Occipital lobe (tissue), 3 donors: ENCODE measurements at places on chromosomes 12 and 14. TPM values are rescaled to one million over a fixed set of nuclear protein-coding genes. Genes with fewer than 3 reads are reported as not detected.

DLGAP5 gene
- 4.5 TPM for total RNA-seq

DLK1 gene
- 0.31 TPM for total RNA-seq

TAS2R7 gene
- 1.1 TPM for total RNA-seq

TECPR2 gene
- total RNA-seq, result 15.9 TPM

GPR84 gene
- total RNA-seq, result 0.16 TPM

CATSPERB gene
- total RNA-seq, result 3.7 TPM

GPHB5 gene
- total RNA-seq, result not detected

MTRFR gene
- 13.9 TPM for total RNA-seq

PLCZ1 gene
- total RNA-seq, result not detected

GPR65 gene
- total RNA-seq, result 0.47 TPM

OR6C2 gene
- not detected for total RNA-seq

SERPINA6 gene
- not detected for total RNA-seq

DERA gene
- total RNA-seq, result 7.2 TPM

HHIPL1 gene
- total RNA-seq, result 6.4 TPM

CDKN3 gene
- 4.1 TPM for total RNA-seq

PMCH gene
- not detected for total RNA-seq

SLC25A21 gene
- 0.78 TPM for total RNA-seq

DCN gene
- 46.3 TPM for total RNA-seq

IAPP gene
- total RNA-seq, result not detected

NGDN gene
- total RNA-seq, result 49.1 TPM

ACYP1 gene
- total RNA-seq, result 16.2 TPM

P2RX2 gene
- not detected for total RNA-seq

C3AR1 gene
- 3.1 TPM for total RNA-seq

C14orf180 gene
- total RNA-seq, result not detected

MYBPC1 gene
- total RNA-seq, result 2.0 TPM

CIDEB gene
- 3.4 TPM for total RNA-seq

NRXN3 gene
- total RNA-seq, result 35.6 TPM

DHRS2 gene
- 0.31 TPM for total RNA-seq

IFNG-AS1 gene
- not detected for total RNA-seq

SIRT4 gene
- total RNA-seq, result 4.5 TPM

CKB gene
- 278 TPM for total RNA-seq

BTG1 gene
- 22.8 TPM for total RNA-seq

DEPDC4 gene
- total RNA-seq, result 1.2 TPM

KRT82 gene
- total RNA-seq, result not detected

SNW1 gene
- total RNA-seq, result 57.9 TPM

WNT1 gene
- total RNA-seq, result not detected

RFX4 gene
- 3.6 TPM for total RNA-seq

SPIC gene
- total RNA-seq, result 0.16 TPM

HOXC4 gene
- total RNA-seq, result not detected

KCNC2 gene
- total RNA-seq, result 21.1 TPM

CIT gene
- 13.3 TPM for total RNA-seq
